T-helper 2 cell (primary cell): ENCODE measurements at places on chromosomes 12 and 14.

DNA sequence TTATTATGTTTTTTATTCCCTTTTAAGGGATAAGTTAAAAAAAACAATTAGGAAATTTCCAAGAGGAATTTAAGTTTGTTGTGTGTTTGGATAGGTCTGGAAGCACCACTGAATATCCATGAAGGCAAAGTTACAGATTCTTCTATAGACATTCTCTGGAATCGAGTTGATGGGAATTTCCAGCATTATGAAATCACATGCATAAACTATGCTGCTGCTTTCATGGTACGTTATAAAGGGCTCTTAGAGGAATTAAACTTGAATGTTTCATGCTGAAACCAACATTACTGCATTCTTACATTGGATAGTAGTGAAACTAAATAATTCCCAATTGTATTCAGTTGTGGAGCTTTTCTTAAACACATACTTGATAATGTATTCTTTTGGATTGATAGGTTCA is 21.5 kb upstream of the PTPRQ start:
- no peak for DNase-seq

GRCh38 chr14:65170318-65170717 is 68.0 kb upstream of the MAX start:
- no peak for DNase-seq

DNA sequence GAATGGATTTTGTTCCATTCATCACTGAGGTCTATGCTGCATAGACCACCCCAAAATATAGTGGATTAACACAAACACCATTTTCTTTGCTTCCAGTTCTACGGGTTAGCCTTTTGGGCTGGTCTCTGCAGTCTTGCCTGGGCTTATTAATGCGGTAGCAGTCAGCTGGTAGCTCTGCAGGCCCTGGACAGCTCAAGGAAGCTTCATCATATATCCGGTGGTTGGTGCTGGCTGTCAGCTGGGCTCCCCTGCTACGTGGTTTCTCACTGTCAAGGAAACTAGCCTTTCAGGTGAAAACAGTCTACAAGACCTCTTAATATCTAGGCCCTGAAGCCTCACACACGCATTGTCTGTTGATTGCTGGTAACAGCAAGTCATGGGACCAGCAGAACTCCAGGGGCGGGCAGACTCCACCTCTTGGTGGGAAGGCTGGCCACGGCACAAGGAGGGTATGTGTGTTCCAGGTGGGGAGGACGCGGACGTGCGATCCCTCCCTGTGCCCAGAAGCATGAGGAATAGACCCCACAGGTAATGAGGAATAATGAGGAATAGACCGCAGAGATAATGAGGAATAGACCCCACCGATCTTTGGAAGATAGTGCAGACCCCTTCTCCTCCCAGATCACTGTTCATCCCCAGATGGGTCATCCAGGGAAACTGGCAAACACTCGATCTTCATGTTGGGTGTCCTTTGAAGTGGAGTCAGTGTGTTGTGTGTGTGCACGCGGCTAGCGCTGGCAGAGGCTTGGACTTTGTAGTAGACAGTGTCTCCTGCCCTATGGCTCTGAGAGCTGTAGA is 13.3 kb downstream of the TSPAN9 start:
- DNase-seq: no peak

DNA sequence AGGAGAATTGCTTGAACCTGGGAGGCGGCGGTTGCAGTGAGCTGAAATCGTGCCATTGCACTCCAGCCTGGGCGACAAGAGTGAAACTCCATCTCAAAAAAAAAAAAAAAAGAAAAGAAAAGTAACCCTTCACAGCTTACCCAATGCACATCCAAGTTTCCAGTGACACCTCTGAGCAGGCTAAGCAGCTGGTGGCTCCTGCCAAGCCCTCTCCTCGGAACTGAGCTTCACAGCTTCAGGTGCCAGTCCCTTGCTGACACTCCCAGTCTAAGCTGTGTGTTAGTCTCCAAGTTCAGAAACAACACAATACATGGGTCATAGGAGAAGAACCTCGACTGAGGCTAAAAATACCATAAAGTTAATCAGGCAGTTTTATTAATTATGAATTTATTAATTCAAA is 7.9 kb downstream of the CD9 start:
- no peak for DNase-seq

- DNase-seq: no peak
These were observed 36.2 kb downstream of the ANAPC7 start for GRCh38 chr12:110367181-110367864.

DNA sequence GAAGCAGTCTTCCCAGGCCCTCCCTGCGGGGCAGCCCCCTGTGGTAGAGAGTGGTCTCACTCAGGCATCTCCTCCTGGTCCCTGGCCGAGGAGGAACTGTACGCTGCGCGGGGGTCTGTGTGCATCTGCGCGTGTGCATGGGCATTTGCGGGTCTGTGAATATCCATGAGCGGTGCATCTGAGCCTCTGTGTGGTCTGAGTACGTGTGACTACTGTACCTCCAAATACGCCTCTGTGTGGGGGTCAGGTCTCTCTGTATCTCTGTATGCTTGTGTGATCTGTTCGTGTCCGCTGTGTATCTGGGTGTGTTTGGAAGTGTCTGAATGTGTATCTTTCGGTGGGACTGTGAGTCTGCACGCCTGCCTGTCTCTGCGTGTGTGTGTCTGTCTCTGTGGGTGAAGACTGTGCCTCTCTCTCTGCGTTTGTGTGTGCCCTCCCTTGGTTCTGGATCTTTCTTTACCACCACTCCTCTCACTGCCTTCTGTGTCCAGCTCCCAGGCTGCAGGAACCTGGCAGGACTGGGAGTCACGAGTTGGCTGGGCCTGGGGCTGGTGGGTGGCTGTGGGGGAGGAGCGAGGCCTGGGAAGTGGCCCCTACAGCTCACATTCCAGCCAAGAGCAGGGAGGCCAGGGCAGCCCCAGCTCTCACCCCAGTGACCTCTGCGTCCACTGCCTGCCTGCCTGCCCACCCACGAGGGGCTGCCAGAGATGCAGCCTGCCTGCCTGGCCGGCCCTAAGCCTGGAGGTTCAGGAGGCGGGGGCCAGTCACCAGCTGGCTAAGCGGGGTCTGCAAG is 1.1 kb upstream of the PGF start:
- no peak for DNase-seq

DNA sequence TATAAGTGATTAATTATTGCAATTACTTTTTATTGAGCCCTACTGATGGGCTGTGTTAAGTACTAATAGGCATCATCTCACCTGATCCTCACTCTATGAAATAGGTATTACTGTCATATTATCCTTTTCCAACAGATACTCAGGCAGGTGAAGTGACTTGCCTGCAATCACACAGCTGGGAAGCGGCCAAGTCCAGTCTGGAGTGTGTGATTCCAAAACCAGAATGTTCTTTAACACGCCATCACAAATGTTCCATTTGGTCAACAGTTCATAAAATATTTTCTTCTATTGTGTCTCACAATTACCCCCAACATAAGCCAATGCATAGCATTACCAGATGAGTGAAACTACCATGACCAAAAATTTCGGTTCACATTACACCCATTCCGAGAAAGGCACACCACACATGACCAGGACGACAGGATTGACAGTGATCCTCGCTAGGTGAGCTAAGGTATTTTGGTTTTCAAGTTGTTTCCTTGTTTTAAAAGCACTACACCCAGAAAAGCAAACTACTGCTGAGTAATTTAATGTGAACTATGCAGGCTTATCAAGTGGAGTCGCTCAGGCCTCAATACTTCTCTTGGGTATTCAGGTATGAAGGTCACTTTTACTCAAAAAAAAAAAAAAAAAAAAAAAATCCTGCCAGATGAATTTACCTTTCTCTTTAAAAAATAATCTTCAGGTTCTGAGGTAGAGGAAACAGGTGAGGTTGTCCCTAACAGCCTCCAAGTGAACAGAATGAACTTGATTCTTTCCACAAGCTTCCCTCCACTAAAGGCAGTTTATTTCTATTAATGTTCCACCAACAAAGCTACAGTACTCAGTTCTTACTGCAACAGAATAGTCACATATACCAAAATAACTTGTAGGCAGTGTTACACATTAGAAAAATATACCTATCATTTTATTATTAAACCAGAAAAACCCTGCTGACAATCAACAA is 2.4 kb downstream of the VPS37B start:
- DNase-seq: no peak

GRCh38 chr12:121279507-121279915 is 17.0 kb downstream of the CAMKK2 start:
- DNase-seq: no peak

GRCh38 chr14:33786091-33786825 is 164.6 kb downstream of the EGLN3 start:
- DNase-seq: no peak

- DNase-seq: no peak
These were observed 38.3 kb downstream of the RAD51B start for GRCh38 chr14:67857778-67858350.

- DNase-seq: no peak
These were observed 54.3 kb downstream of the PLCZ1 start for GRCh38 chr12:18683327-18684013.

- peak; percentile 46 for DNase-seq
These were observed 810 bp downstream of the MARCHF9 start for GRCh38 chr12:57755454-57756372.

DNA sequence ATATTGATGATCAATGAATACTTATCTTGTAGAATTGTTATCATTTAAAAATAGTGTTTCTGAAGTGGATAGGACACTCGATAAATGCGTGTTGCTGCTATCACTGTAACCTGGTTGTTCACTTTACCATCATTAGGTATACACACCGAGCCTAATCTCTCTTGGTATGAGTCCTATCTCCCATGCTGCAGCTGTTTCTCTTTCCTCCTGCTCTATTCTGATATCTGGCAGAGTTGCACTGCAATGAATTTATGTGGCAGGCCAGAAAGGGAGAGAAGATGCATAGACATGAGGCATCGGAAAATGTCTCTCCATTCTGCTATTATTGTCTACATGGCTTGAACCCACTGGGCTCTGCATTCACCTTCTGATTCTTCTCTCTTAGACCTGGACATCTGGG is 26.7 kb downstream of the KCNK10 start:
- no peak for DNase-seq

DNA sequence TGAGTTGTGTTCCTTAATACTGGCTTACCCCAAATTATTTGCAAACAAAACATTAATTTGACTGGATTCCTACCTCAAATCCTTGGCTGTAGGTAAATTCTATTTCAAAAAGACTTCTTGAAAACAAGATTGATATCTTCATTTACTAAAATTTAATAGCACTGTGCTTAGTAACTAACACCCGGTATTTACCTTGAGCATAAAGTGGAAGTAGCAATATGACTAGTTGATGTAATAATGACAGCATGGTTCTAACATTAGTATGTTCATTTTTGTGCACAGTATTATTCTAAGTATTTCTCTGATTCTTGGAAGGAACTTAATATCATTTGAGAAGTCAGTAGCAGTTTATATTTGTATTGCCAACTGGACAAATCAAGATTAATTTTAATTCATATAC is 96.8 kb downstream of the PPHLN1 start:
- DNase-seq: no peak

DNA sequence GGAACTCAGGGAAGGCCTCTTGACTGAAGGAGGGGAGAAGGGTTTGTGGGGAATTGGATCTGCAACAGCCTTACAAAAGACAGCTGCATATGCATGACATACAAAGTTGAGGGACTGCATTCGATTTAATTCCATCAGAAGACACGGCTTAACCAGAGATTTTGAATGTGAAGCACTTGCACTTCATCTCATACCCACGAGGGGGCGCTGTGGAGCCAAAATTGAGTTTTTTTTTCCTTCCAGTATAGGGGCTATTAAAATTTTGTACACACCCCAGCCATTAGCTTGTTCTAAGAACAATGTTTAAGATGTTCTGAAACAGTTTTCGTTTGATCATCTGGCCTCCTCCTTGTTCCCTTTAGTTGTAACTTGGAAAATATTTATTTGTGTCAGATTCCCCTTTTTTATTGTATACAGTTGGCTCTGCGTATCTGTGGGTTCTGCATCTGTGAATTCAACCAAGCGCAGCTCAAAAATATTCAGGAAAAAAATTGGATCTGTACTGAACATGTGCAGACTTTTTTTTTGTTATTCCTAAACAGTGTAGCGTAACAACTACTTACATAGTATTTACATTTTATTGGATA is 1.6 kb downstream of the SUDS3 start:
- DNase-seq: peak; percentile 72

- DNase-seq: no peak
These were observed 31.9 kb downstream of the FOS start for GRCh38 chr14:75310295-75311111.

DNA sequence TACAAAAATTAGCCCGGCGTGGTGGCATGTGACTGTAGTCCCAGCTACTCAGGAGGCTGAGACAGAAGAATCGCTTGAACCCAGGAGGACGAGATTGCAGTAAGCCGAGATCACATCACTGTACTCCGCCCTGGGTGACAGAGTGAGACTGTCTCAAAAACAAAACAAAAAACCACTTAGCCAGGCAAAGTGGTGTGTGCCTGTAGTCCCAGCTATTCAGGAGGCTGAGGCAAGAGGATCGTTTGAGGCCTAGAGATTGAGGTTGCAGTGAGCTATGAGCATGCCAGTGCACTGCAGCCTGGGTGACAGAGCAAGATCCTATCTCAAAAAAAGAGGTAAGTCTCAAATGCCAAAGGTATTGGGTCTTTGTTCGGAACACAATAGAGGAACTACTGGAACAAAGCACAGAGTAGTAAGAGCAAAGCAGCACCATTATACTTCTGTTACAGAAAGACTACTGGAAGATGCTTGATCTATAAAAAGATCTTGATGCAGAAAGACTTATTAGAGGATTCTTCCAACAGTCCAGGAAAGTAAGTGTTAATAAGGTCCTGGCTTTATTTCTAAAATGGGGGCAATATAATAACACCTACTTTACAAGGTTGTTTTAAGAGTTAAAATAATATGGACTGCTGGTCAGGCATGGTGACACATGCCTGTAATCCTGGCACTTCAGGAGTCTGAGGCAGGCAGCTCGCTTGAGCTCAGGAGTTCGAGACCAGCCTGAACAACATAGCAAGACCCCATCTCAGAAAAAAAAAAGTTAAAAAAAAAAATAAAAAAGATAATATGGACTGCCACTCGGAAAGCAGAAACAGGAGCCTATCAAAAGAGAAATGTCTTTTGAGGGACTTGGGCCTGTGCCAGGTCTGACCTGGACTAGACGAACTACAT is 29.9 kb downstream of the BTBD7 start:
- no peak for DNase-seq

DNA sequence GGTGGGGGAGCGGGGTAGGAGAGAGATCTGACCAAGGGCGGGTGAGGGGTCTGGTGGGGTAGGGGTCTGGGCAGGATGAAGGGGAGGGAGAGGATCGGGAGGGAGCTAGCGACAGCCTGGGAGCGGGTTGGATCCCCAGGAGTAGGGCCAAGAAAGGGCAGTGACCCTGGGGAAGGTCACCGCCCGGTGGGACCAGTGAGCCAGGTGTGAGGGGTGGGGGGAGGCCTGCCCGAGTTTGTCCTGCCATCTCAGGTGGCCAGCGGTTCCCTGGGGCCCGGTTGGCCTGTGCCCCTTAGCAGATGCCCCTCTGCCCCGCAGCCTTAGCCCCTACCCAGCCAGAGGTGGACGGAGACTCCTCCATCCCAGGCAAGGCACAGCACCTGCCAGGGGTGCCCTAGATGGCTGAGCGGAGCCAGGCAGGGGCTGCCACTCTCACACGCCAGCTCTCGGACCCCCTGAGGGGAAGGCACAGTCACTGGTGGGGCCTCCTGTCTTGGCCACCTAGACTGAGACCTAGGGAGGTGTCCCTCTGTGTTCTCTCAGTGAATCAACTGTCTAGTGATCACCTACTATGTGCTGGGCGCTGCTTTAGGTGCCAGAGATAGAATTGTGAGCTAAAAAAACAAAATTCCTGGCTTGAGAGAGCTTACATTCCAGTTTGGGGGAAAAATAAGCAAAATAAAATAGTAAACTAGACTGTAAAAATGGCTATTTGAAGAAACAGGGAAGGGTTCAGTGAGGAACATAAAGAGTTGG is 629 bp upstream of the TTC7B start:
- no peak for DNase-seq
